ENCODE measurements at places on chromosomes 3 and 15. TPM values are rescaled to one million over a fixed set of nuclear protein-coding genes. Genes with fewer than 3 reads are reported as not detected.

Gene SI
- not detected for total RNA-seq

Gene GOLGA8G
- not detected for total RNA-seq

Gene CCDC33
- total RNA-seq: not detected

Gene CLDN16
- total RNA-seq: not detected

Gene MESP2
- 0.78 TPM for total RNA-seq

Gene GNAT1
- total RNA-seq: not detected

Gene GPR160
- total RNA-seq: 0.26 TPM
